ENCODE measurements at places on chromosomes 12 and 14.
A peak's percentile ranks its signal among the peaks of the same experiment; 100 is the strongest.

DNA sequence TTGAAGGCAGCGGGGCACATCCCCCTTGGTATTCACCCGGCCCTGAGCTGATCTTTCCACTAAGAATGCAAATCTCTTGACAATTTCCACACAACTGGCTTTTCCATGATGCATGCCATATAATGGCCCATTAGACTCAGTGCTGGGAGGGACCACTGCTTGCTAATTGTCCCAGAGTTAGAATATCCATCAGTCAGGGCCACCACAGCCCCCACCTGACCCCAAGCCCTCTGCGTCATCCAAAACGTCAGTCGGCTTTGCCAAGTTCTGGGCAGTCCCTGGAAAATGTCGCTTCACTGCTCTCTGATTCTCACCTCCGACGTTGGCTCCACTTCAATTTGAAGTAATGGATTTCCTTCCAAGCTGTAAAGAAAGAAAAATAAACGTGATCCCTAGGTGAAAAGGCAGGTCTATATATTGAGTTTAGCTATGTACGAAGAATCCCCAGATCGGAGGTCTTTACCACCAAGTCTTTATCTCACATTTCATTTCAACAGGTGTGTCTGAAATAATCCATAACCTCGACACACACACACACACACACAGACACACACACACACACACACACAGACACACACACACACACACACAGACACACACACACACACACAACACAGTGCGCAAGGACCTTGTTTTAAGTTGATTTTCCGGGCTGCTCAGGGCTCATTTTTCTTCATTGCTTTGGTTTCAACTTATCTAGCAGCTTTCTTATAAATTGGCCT, 165.5 kb upstream of the NOS1 start:
- no peak for DNase-seq

DNA sequence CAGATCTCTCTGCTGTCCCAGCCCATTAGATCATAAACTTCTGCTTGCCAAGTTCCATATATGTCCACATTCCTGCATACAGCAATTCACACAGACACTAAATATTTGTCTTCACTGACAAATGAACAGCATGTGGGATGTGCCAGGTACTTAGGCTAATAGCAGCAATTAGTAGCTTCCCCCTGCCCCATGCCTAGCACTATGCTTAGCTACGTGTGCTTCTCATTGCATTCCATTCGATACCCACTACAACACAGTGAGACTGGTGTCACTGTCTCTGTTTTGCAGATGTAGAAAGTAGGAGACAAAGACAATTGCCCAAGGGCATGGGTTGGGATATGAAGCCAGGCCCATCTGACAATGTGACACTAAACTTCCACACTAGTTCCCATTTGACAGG, 308.4 kb downstream of the BCL11B start:
- DNase-seq, result no peak

GRCh38 chr12:94240171-94240570, 91.8 kb downstream of the PLXNC1 start:
- DNase-seq, result no peak

- no peak for DNase-seq
Observed at GRCh38 chr12:63849106-63849620, 4.7 kb downstream of the SRGAP1 start.

DNA sequence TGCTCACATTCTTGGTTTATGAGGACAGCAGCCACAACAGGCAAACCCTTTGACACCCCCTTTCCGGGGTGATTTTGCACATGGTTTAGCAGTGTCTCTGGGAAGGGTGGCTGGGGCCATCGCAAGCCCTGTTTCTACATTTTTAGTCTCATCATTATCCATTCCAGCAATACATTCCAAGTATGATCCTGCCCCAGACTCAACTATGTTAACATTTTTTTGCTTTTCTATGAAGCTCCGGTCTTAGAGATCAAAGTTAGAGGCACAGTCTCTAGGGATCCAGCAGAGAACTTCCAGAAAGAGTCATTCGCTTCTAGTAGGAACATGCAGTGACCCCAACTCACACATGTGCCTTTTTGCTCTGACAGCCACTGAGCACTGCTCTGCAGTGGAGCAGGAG, 130.9 kb downstream of the TBX5 start:
- DNase-seq, result no peak

DNA sequence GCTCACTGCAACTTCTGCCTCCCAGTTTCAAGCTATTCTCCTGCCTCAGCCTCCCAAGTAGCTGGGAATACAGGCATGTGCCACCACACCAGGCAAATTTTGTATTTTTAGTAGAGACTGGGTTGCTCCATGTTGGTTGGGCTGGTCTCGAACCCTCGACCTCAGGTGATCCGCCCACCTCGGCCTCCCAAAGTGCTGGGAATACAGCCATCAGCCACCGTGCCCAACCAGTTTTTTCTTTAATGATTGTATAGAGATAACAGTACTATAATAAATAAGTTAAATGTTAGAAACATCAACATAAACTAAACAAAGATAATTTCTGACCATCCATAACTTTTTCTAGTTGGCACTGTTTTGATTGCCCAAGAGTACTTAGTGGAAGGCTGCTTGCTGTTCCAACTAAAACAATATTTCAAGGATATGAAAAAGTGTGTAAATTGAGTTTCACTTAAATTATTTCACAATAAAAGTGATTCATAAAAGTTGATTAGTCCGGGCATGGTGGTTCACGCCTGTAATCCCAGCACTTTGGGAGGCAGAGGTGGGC, 5.6 kb downstream of the GON7 start:
- DNase-seq, result no peak

- DNase-seq, result no peak
Observed at GRCh38 chr14:95520346-95520745, 3.9 kb upstream of the SYNE3 start.

DNA sequence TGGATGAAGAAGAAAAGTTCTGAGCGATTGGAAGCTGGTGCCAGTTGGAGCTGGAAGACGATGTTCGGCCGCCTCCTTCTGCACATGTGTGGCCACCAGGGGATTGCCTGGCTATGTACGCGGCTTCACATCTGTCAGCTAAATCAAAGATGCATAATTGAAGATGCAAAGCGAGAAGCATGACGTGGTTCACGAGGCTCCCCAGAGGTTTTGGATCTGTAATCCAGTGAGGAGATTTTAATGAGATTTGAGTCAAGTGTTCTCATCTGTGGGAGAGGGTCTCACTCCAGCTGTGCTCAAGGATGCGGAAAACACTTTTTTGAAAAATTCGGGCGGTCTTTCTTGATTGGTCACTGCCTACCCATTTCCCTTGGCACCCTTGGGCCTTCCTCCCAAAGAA, 94.6 kb downstream of the PAX9 start:
- DNase-seq, result no peak

DNA sequence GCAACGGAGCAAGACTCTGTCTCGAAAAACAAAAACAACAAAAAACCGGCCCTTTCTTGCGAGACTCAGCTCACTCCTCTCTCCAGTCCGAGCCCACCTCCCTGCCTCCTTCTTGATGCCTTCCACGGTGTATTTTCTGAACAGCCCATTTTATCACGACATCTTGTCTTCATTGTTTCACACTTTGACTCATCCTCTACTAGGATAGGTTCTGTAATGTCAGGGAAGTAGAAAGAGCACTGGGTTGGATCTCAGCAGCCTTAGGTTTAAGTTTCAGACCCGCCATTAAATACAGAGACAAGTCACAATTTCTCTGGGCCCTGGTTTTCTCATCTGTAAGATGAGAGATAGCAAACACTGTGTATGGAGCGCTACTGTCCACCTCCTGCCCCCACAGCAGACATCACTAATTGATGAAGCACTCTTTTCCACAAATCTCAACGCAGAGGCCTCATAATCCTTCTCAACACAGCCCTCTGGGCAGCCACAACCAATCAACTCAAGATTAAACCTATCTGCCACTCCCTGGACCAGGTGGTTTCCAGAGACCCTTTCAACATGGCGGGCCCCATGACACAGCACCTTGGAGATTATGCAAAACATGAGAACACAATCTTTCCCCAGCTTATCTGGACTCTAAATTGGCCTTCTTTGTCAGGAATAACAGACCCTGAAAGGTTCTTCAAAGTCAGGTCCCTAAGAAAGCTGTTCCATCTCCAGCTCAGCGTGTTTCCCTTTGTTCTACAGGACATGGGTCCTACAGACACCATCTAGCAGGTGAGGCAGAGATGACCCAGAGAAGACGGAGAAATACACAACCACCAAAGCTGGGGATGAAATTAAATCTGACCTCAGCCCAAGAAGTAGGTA, 35.6 kb downstream of the CCDC88C start:
- no peak for DNase-seq

DNA sequence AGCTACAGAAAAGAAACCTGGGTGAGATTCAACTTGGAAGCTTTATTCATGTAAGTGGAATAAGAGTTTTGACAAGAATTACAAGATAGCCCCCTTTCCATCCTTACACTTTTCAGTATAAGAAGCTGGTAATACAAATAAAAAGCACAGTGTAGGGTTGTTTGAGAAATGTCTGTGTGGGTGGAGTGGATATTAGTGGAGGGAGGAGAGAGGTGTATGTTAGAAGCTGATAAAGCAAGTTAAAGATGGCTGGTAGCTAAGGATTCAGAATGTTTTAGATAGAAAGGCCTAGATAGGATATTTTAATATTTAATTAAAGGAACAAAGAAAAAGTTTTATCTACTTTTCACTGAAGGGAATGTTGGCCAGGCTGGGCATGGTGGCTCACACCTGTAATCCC, 12.5 kb downstream of the CFAP54 start:
- DNase-seq, result no peak

DNA sequence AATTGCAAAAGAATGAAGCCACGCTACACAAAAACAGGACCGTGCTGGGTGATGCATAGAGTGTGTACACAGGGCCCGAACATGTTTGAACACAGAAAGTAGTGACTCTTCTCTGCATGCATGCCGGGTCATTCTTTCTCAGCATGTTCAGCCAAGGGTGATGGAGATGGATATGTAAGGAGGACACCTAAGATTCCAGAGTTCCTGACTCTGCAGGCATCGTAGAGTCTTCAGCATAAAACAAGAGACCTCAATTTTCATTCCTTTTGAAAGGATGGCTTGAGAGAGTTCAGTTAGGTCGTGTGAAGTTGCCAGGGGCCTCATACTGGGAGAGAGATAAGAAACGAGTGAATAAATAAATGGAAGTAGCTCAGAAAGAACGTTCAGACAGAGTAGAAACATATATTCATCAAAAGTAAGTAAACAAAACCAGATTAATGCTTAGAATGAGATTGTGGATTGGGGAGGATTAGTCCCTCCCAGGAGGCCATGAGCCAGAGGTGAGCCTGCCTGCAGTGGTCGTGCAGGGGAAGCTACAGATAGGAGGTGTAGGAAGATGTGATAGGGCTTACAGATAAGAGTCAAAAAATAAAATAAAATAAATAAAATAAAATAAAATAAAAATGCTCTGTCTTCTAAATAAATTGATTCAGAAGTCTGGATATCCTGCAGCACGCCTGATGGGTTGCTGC, 27.6 kb upstream of the SEL1L start:
- DNase-seq, result no peak

GRCh38 chr14:64673748-64674147, 30.5 kb upstream of the PLEKHG3 start:
- DNase-seq, result no peak

DNA sequence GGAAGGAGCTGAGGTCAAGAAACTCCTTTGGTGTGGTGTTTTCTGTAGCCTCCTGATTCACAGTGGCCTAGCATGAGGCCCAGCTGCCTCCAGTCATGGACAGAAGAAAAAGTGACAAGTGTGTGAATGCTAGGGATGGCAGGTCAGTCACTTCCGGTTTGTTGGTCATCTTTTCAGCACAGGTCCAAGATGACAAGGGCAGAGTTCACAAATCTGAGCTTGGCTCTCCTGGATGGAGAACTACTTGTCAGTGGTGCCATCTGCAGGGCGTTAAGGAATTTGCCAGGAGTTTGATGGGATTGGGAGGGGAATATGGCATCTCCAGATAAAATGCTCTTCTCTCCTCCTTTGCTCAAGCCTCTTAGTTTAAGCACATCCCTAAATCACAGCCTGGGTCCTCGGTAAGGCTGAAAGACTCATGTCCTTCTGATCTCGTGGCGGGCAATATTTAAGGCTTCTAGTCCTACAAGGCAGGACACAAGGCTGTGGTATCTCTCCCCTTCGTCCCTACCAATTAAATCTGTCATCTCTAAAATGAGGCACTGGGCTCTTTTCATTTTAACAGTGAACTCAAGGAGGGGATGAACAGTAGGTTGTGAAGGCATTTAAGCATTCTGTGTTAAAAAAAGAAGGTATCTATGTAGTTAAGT, 10.0 kb downstream of the TUBA1B start:
- no peak for DNase-seq

DNA sequence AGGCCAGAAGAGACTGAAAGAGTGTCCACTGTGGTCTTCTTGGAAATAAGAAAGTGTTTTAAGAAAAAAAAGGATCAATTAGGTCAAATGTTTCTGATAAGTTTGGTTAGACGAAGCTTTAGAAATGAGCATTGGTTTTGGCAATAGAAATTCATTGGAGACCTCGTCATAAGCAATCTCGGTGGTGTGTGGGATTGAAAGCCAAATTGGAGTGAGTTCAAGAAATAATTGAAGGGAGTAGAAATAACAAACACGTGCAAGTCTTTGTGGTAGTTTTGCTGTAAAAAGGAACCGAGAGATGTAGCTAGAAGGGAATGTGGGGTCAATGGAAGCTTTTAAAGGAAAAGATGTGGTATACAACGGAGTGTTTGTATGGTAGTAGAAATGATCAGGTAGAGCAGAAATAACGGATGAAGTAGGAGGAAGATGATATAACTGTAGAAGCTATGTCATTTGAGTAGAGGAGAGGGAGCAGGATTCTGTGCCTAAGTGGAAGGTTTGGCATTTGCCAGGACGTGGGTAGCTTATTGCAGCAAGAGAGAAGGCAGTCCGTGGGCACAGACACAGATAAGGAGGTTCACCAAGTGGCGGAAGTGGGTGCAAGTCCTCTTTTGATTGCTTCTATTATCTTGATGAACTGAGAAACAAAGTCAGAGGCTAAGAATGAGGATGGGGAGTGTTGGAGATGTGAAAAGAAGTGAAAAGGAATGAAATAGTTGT, 146.2 kb downstream of the DACT1 start:
- no peak for DNase-seq

DNA sequence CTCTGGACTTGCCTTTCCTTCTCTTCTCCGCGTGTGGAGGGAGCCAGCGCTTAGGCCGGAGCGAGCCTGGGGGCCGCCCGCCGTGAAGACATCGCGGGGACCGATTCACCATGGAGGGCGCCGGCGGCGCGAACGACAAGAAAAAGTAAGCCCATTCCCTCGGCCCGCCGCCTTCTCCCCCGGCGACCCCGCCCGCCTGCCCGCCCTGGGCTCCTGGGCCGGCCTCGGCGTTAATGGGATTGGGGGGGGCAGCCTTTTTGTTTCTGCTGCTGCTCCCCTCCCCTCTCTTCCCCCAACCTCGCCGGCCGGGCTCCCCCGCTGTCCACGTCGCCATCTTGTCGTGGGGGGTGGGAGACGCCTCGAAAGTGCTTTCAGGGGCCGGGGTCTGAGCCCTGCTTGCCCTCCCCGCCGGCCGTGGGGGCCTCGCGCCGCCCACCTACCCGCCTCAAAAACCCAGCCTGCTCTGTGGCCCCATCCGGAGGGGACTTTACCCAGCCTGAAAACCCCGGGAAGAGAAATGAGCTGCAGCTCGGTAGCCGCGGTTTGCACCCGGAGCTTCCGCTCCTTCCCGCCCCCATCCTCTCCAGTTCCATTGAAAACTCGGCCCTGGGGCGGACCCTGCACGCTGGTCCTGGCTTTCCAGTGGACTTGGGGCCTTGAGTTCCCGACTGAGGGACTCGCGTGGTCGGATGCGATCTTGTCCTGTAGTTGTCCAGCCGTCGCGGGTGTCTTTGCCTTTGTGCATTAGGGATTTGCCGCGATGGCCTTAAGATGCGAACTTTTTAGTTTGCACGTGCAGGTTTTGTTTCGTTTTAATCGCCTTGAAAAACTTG, 598 bp downstream of the HIF1A start:
- DNase-seq, result peak; percentile 23

- no peak for DNase-seq
Observed at GRCh38 chr14:104293231-104293841, 154.9 kb downstream of the KIF26A start.

- no peak for DNase-seq
Observed at GRCh38 chr14:101503431-101504095, 57.7 kb upstream of the DIO3 start.
